ENCODE measurements at places on chromosomes 4 and X. TPM values are rescaled to one million over a fixed set of nuclear protein-coding genes. Genes with fewer than 3 reads are reported as not detected.

SLC16A2 gene
- 24.6 TPM for total RNA-seq

OTC gene
- total RNA-seq: not detected

ENPP6 gene
- total RNA-seq: not detected

HSD17B11 gene
- 37.4 TPM for total RNA-seq

UGT2B7 gene
- 0.19 TPM for total RNA-seq

IDUA gene
- total RNA-seq: 5.5 TPM

BMPR1B gene
- 7.7 TPM for total RNA-seq

PPP1R2C gene
- total RNA-seq: not detected

HELT gene
- not detected for total RNA-seq

SYP gene
- total RNA-seq: 3.2 TPM

CRLF2 gene
- 1.0 TPM for total RNA-seq

HS3ST1 gene
- 0.71 TPM for total RNA-seq

IGFBP7 gene
- 196 TPM for total RNA-seq

UGT2B11 gene
- total RNA-seq: not detected

F9 gene
- not detected for total RNA-seq

INTS12 gene
- 15.9 TPM for total RNA-seq

VSIG4 gene
- total RNA-seq: not detected
